ENCODE measurements at places on chromosomes 2 and 18.

- DNase-seq, result no peak
These were observed 25.0 kb downstream of the FAM171B start for GRCh38 chr2:186718903-186719302.

GRCh38 chr2:11701751-11702301, 31.8 kb upstream of the NTSR2 start:
- DNase-seq, result no peak

DNA sequence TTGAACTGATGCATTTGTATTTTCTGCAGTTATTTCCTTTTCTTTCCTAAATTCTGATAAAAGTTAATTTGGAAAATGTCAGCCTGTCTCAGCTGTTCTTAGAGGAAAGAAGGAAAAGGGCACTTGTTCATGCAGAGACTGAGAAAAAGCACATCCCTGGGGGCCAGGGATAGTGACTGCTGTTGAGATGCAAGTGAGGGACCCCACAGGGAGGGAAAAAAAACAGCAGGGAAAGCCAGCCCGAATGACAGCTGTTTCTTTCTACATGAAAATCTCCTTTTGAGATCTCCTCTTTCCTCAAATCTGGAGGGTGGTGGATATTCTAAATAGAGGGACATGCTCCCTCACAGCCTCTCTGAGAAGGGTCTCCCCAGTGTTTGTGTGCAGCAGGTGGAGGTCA, 14.0 kb upstream of the MTA3 start:
- no peak for DNase-seq

- DNase-seq, result no peak
These were observed 99.1 kb downstream of the NRP2 start for GRCh38 chr2:205781244-205781931.

GRCh38 chr18:50819027-50819727, 639 bp downstream of the MRO start:
- no peak for DNase-seq

DNA sequence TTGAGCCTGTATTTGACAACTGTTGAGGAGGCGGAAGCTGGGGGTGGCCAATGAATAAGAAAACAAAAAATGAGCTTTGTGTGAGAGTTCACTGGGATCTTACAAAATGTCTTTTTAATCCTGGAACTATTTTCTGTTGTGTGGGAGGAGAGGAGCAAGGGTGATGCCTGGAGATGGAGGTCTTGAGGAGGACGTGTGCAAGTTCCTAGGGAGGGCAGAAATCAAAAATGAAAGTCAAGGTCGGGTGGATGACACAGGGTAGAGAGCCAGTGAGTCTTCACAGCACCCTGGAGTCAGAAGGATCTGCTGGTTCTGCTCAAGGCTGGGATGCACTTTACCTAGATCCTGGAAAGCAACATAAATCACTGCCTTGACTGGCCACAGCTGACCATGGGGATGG, 180.3 kb upstream of the PKDCC start:
- DNase-seq, result no peak

Measured in amniotic stem cell (primary cell).